PC-9 (cell line): ENCODE measurements at places on chromosomes 2 and 18. TPM values are rescaled to one million over a fixed set of nuclear protein-coding genes. Genes with fewer than 3 reads are reported as not detected.

DNA sequence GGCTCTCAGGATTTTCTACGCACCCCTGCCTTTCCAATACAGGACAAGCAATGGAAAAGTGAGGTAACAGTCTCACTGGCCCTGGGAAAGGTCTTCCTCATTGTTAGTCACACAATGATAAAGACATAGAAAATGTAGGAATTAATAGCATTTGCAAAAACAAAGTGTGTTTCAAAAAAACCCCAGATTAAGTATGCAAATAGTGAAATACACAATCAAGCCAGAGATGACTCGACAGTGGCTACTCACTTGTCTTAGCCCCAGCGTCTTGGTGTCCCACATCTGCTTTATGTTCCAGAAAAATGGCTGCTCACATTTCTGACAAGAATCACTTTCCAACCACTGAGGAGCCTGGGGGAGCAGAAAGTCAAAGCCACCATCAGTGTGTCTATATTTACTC, 47.0 kb upstream of the AP1S3 start:
- H3K4me1 ChIP-seq, result no peaks in the 10 kb centered on the region
- no peaks in the 10 kb centered on the region for H3K27me3 ChIP-seq
- H3K36me3 ChIP-seq, result 0 out of 2 replicates have a peak, but pooled peaks cover 4% of the 10 kb centered on the region
- H3K4me3 ChIP-seq, result no peak overlapping the region
- H3K27ac ChIP-seq, result no peak overlapping the region

DNA sequence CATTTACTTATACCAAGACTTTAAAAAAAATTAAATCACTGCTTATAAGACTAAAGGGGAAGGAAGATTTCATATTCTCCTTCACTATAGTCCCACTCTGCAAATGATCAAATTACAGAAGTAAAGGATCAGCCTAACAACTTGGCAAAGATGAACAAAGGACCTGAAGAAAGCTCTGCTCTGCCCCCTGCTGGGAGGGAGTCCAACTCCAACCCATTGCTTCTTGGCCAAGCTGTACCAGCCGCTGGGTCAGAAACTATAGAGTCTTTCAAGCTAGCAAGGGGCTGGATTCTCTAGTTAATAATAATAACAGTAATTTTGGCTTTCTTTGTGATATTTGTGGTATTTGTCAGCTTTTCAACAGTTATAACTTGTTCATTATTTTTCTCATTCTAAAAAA, 927.0 kb upstream of the CRIM1 start:
- no peaks in the 10 kb centered on the region for H3K36me3 ChIP-seq
- H3K4me1 ChIP-seq, result no peaks in the 10 kb centered on the region
- no peak overlapping the region for H3K4me3 ChIP-seq

DNA sequence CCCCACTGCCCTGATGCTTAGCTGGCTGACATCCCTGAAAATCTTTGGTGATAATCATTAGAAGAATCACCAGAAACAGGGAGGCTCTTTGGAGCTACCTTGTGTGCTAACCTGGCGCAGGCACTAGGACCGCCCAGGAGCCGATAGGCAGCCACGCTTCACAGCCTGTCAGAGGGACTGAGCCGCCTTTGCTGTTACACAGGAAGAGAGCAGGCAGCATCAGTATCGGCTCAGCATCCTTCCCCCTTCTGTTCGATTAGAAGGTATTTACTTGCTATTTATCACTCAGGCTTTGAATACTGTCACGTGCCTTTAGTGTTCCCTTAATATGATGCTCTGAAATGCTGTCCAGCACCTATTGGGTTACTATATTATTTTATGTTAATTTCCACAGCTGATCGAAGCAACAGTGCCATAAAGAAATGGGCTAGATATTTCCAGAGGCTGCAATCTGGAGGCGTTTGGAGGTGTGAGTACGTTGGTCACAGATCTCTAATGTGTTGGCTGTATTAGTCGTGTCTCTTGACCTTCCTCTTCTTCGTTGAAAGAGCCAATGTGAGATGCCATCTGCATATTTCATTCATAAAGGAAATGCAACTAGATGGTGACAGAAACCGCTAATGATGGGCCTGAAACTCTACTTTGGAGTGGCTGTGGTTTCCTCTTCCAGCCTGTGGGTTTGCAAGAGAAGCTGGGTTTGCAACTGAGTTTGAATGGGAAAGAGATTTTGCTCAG, 110.4 kb upstream of the RAB27B start:
- H3K4me3 ChIP-seq, result no peak overlapping the region
- no peak for DNase-seq
- H3K27me3 ChIP-seq, result no peaks in the 10 kb centered on the region
- no peaks in the 10 kb centered on the region for H3K36me3 ChIP-seq
- H3K27ac ChIP-seq, result no peak overlapping the region

DNA sequence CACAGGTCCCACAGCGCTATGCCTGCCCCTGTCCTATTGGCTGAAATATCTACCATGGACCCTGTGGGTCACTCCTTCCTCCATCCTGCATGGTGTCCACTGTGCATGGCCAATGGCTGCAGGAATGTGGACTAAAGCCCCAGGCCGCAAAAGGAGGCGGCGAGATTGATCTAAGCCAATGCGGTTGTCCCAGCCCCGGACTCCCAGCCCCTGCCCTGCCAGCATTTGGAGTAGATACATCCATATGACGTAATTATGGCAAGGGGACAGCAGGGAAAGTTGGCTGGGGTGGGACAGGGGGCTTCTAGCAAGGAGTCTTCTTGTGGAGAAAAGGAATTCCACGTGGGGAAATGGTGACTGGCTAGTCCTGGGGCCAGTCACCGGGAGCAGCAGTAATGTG, 11.4 kb upstream of the ZNF516 start:
- H3K27me3 ChIP-seq, result no peaks in the 10 kb centered on the region
- no peaks in the 10 kb centered on the region for H3K36me3 ChIP-seq
- no peak overlapping the region for H3K27ac ChIP-seq
- no peaks in the 10 kb centered on the region for H3K4me1 ChIP-seq

DNA sequence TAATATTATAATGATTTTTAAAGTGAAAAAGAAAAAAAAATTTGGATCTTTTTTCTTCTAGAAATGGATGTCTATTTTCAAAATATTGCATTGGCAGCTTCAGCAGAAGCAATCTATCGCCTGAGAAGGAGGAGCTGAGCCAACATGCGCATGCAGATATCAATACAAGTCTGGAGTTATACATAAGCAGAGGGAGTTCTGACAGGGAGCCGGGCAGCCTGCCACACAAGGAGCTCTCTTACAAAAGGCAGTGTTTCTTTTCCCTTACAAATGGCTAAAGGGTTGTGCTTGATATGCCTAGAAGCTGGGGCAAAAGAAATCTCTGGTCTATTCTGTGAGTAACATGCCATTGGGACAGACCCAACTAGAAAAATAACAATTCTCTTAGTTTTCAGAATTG, 291.9 kb upstream of the TRIB2 start:
- DNase-seq, result no peak
- H3K27me3 ChIP-seq, result no peaks in the 10 kb centered on the region
- no peaks in the 10 kb centered on the region for H3K36me3 ChIP-seq
- H3K4me1 ChIP-seq, result no peaks in the 10 kb centered on the region
- H3K27ac ChIP-seq, result no peak overlapping the region

DNA sequence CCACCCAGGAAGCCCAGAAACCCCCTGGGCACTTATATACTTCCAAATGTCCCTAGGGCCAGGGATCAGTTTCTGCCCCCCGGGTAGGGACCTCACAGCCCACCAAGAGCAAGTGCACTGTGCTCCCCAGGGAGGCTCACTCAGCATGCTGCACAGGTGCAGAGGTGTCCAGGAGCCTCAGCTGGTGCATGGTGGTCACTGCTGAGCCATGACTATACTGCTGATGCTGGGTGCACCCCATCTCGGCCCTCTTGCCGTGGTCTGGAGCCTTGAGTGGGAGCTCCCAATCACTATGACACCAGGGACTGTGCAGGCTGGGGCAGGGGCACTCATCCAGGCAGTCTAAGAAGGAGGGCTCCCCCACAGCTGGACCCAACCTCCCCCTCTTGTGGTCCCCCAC, 617.8 kb upstream of the RAB6C start:
- H3K27me3 ChIP-seq, result peaks cover 29% of the 10 kb centered on the region
- no peak for DNase-seq
- H3K27ac ChIP-seq, result no peak overlapping the region
- no peak overlapping the region for H3K4me3 ChIP-seq
- H3K36me3 ChIP-seq, result no peaks in the 10 kb centered on the region

GRCh38 chr2:72847534-72848315, 21.9 kb upstream of the EXOC6B start:
- no peaks in the 10 kb centered on the region for H3K36me3 ChIP-seq
- H3K27ac ChIP-seq, result no peak overlapping the region
- H3K4me1 ChIP-seq, result no peaks in the 10 kb centered on the region

- peaks cover 7% of the 10 kb centered on the region; the same call in 1 of the 2 replicates for H3K27me3 ChIP-seq
- H3K4me3 ChIP-seq, result no peak overlapping the region
- no peak for DNase-seq
- no peaks in the 10 kb centered on the region for H3K36me3 ChIP-seq
Observed at GRCh38 chr2:60811491-60812375, 55.7 kb downstream of the PAPOLG start.

GRCh38 chr2:43086451-43087221, 139.8 kb downstream of the ZFP36L2 start:
- no peaks in the 10 kb centered on the region for H3K36me3 ChIP-seq
- H3K27me3 ChIP-seq, result no peaks in the 10 kb centered on the region
- no peak overlapping the region for H3K4me3 ChIP-seq
- peak; percentile 88 for DNase-seq

KCNJ3 gene
- not detected in 2 replicates for total RNA-seq

PSMA8 gene
- total RNA-seq, result not detected in 2 replicates

CAPN13 gene
- total RNA-seq, result 1.1 and 1.5 TPM in 2 replicates

RPS27A gene
- 1,269 and 1,616 TPM in 2 replicates for total RNA-seq

CABLES1 gene
- total RNA-seq, result 10.0 and 11.8 TPM in 2 replicates

CCDC148 gene
- 1.8 and 2.3 TPM in 2 replicates for total RNA-seq
